ENCODE measurements at places on chromosomes 2 and 18.
A peak's percentile ranks its signal among the peaks of the same experiment; 100 is the strongest.

DNA sequence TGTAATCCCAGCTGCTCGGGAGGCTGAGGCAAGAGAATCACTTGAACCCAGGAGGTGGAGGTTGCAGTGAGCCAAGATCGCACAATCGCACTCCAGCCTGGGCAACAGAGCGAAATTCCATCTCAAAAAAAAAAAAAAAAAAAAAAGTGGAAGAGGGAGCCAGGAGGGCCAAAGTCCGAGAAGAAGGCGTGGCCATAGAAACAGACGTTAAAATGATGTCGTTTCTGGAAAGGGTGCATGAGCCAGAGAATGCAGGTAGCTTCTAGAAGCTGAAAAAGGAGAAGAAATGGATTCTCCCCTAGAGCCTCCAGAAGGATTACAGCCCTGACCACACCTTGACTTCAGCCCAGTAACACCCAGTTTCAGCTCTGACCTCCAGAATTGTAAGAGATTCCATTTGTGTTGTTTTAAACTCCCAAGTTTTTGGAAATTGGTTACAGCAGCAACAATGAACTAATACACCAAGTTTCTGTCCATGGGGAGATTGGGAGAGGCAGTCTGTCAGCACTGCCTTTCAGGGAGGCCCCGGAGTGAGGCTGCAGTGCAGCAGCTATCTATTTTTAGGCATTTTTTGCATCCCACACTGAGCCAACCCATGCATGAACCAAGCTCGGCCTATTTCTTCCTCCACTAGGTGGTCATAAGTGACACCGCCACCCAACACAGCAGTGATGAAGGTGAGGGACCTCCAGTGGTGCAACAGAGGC lies 14.2 kb upstream of the TRAF3IP1 start:
- no peak for DNase-seq

DNA sequence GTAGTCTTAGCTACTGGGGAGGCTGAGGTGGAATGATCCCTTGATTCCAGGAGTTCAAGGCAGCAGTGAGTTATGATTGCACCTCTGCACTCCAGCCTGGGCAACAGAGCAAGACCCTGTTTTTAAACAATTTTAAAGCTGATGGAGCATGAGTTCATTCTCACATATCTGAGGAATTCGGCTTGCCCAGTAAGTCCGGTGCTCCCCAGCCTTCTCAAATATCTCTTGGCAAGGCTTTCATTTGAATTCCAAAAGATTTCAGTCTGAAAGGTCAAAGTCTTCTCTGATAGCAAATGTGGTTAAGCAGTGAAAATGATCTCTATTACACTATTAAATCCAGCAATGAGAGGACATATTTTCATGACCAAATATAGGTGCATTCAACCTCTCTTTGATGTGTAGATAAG lies 27.9 kb downstream of the PIEZO2 start:
- no peak for DNase-seq

- no peak for DNase-seq
Measured at GRCh38 chr2:53770264-53770663, 2.7 kb downstream of the CHAC2 start.

DNA sequence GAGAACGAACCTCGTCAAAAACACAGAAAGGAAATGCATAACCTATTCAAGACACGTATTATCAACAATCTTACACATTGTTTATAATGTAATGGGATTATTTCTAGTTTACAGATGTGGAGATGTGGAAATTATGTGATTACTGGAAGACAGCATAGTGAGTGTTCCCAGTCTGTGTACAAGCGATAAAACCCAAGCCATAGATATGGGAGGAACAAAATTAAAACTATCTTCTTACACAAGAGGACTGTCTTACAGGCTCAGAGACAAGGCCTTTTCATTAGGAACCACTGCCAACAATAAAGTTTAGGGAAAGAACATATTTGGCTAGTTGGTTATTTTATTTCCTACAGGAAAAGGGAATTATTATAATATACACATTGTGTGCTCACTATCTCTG lies 20.3 kb downstream of the COBLL1 start:
- no peak for DNase-seq

GRCh38 chr2:2286592-2286991 lies 44.5 kb downstream of the MYT1L start:
- no peak for DNase-seq

DNA sequence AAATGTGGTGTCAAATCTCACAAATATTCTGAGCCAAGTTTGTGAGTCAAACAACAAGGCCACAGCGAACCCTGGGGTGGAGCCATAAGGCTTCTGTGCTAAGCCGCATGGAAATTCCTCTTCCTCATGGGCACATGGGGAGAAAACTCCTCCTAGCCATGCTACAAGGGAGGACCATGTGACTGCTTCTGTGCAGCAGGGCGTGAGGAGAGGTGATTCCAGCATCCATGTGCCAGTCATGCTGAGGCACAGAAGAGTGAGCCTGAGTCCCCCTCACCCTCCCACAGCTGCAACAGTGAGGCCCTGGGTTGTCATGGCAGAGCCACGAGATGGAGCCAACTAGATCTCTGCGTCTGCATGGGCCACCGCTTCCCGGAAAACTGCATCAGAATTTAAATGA lies 488.8 kb upstream of the RAB6C start:
- no peak for DNase-seq

GRCh38 chr2:232236200-232236599 lies 142.4 kb upstream of the ALPP start:
- DNase-seq: no peak

- DNase-seq: no peak
Measured at GRCh38 chr2:144426981-144427479, 92.9 kb downstream of the ZEB2 start.

- DNase-seq: no peak
Measured at GRCh38 chr2:230012267-230012884, 56.3 kb downstream of the SLC16A14 start.

DNA sequence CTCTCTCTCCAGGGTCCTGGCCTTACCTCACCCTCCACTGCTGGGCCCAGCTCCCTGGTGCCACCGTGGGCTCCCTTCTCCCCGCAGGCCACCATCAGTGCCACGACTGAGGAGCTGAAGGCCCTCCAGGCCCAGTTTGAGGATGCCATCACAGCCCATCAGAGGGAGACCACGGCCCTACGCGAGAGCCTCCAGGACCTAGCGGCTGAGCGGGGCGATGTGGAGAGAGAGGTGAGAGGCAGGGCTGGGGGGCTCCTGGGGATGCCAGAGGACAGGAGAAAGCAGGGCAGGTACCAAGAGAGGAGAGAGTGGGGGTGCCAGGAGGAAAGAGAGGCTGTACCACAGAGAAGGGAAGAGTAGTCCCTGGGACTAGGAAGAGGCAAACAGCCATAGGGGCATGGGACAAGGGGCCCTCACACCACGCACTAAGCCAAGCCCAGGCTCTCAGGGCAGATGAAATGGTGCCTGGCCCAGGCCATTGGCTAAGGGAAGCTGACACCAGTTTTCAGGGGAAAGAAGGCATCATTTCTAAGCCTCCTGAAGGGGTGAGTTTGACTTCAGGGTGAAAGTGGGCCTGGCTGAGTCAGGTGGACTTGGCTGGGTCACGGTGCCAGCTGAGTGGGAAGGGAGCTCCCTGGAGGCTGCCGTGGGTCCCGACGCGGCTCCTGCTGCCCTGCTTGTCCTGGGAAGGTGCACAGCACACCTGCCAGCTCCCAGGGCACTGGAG lies 39.0 kb upstream of the SNED1 start:
- DNase-seq: no peak

- DNase-seq: no peak
Measured at GRCh38 chr2:241358470-241358869, 2.4 kb downstream of the FARP2 start.

DNA sequence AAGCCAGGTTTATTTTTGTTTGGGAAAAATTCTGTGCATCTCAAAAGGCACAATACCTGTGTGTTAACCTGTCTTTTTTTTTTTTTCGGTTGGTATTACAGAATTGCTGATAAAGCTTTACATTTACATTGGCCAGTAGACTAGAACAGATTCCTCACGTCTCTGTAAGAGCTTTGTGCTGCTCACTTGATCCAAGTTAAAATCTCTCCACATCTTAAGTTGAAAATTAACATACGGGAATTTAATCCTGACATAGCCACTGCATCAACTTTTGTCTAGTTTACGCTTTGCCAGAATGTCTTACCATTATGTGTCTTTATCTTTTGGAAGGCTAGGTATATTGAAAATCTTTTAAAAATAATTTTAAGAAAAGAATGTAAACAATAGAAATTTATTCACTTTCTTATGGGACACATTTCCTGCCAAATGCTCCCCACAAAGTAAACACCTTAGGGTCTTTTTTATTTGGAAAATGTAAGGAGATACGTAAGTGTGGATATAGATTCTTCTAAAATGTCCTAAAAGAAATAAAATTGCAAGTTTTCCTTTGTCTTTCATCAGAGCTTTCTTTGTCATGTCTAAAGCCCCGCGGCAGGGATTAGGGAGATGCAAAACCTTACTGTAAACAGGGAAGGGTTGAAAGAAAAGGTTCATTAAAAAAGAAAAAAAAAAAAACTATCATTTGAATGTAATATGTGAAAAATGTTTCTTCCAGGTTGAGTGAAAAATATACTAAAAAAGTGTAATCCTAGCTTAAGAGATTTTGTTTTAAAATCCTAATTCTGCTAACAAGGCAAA lies 912.8 kb downstream of the NRXN1 start:
- DNase-seq: no peak

- no peak for DNase-seq
Measured at GRCh38 chr2:139518321-139518720, 738.1 kb upstream of the NXPH2 start.

- DNase-seq: no peak
Measured at GRCh38 chr2:71685941-71686611, 232.7 kb downstream of the DYSF start.

DNA sequence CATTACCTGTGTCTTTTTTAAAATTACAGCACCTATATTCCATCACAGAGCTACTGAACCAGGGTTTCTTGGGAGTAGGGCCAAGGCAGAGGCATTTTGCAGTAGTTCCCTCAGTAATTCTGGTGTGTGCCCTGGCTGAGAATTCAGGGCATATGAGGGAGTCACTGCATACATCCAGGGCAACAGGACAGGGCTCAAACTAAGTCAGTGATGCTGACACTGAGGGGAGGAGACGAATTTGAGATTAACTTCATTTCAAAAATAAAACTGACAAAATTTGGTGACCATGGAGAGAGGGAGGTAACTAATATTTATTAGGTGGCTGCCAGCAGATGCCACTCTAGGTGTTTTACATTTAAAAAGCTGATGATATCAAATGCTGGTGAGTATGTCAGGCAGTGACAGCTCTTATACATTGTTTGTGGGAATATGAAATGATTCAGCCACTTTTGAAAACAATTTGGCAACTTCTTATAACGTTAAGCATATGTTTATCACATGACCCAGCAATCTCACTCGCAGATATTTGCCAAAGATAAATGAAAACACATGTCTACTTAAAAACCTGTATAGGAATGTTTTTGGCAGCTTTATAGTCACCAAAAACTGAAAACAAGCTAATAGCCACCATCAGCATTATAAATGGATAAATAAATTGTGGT lies 20.3 kb downstream of the STRADB start:
- no peak for DNase-seq

GRCh38 chr18:60099709-60100108 lies 199.9 kb downstream of the PMAIP1 start:
- DNase-seq: no peak

GRCh38 chr2:31318361-31319336 lies 84.7 kb downstream of the EHD3 start:
- peak; percentile 31 for DNase-seq

DNA sequence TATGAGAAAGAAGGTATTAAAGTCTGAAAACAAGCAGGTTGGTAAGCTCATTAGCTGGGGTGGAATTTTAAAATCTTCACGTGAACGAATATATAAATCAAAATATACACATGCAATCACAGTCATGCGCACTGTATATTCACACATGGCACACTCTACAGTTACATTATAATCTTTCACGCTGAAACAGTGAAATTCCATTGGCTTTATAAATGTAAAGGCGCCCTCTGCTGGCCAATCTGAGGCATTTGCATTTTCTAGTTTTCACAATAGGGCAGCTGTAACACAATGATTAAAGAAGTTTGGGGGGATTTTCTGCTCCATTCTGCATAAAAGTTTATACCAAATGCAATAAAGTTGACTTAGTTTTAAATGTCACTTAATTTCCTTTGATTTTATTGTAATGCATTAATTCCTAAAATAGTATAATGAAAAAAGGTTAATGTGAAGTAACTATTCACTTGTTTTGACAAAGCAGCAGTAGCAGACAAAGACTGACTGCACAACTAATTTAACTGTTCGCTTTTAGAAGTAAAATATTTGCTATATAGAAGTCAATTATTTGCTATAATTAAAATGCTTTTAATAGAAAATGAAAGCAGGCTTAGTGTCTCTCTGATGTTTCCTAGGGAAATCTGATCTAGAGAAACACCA lies 17.2 kb downstream of the IFIH1 start:
- no peak for DNase-seq

- no peak for DNase-seq
Measured at GRCh38 chr2:38591152-38591551, 11.6 kb downstream of the HNRNPLL start.

DNA sequence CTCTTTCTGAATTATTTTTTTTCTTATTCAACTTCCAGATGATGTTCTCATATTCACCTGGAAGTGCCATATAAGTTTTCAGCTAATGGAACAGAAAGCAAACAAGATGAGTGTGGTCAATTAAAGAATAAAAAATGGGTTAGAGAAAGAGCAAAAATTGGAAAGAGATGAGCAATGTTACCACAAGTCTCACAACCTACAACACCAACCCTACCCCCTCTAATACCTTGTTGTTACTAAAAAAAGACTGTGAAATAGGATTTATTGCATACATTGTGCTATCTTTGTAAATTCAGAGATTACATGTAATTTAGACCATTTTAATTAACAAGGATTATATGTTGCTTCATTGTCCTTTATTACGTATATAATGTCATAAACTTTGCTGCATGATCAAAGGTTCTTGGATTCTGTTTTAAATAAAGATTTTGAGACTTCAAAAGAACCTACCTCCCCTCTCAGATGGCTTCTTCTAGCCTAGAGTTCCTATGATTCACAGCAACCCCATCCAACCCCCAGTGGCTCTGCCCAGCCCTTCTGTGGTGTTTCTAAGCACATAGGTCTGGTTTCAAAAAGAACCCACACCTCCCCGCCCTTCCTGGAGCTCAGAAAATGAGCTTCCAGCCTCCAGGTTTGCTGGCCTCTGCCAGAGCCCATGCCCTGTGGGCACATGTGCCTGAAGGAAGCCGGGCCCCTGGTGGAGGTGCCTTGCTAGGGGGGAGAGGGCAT lies 24.7 kb downstream of the LGALSL start:
- no peak for DNase-seq

DNA sequence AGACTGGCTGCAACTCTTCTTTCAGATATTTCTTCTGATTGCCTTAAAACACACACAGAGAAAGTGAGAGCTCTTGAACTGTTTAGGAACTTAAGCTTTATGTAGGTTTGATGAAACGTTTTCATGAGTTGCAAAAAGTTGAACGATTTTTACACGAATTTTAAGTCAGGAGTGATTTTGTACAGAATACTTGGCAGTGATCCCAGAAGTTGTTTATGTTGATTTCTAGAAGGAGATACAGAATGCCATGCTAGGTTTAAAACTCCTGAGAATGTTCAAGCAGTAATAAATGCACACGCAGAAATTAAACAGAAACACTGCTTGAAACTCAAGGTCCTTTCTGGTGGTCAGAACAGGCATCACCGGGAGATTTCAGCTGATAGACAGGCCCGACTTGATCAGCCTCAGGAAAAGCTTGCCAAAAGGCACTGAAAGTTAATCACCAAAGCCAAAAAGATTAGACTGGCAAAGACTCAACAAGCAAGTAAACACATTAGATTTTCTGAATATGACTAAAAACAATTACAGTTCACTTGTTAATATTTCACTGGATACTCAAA lies 123.1 kb downstream of the SOCS6 start:
- DNase-seq: no peak

- DNase-seq: no peak
Measured at GRCh38 chr18:49961271-49961670, 147.9 kb upstream of the ACAA2 start.

All from left ventricle myocardium inferior (tissue), 1 donor.